CD4-positive, alpha-beta memory T cell (primary cell): ENCODE measurements at places on chromosomes 12 and 14. TPM values are rescaled to one million over a fixed set of nuclear protein-coding genes. Genes with fewer than 3 reads are reported as not detected.

The GPR132 gene
- total RNA-seq: 49.2 TPM

The MUCL1 gene
- total RNA-seq: not detected

The C1QL4 gene
- total RNA-seq: not detected

The DLGAP5 gene
- total RNA-seq: not detected

The GLT1D1 gene
- not detected for total RNA-seq

The SPSB2 gene
- total RNA-seq: 21.9 TPM

The THTPA gene
- 26.2 TPM for total RNA-seq

The GALNT9 gene
- not detected for total RNA-seq

The TRIM9 gene
- 0.55 TPM for total RNA-seq

The MYBPC1 gene
- total RNA-seq: not detected

The CD27 gene
- 117 TPM for total RNA-seq

The PLA2G1B gene
- not detected for total RNA-seq

The MYO1H gene
- not detected for total RNA-seq

The ATXN2 gene
- total RNA-seq: 74.8 TPM

The CABP1 gene
- not detected for total RNA-seq

The CDK2 gene
- 21.5 TPM for total RNA-seq

The TMEM132D gene
- not detected for total RNA-seq

The CLEC12A gene
- not detected for total RNA-seq

The ZFHX2 gene
- 0.35 TPM for total RNA-seq

The TBX5 gene
- total RNA-seq: not detected

The RTL1 gene
- not detected for total RNA-seq

The AKAP5 gene
- 0.14 TPM for total RNA-seq

The DLK1 gene
- total RNA-seq: not detected

The RPL10L gene
- total RNA-seq: not detected

The ADAM21 gene
- total RNA-seq: not detected

The RHOJ gene
- not detected for total RNA-seq

The METTL17 gene
- 125 TPM for total RNA-seq

The LUM gene
- total RNA-seq: not detected

The KCNC2 gene
- total RNA-seq: not detected

The CDCA3 gene
- 1.3 TPM for total RNA-seq

The REM2 gene
- 4.6 TPM for total RNA-seq

The RERG gene
- not detected for total RNA-seq

The MGP gene
- total RNA-seq: not detected

The DIO2 gene
- total RNA-seq: not detected

The CCDC196 gene
- total RNA-seq: not detected
